ENCODE measurements at places on chromosomes 7 and 10.

DNA sequence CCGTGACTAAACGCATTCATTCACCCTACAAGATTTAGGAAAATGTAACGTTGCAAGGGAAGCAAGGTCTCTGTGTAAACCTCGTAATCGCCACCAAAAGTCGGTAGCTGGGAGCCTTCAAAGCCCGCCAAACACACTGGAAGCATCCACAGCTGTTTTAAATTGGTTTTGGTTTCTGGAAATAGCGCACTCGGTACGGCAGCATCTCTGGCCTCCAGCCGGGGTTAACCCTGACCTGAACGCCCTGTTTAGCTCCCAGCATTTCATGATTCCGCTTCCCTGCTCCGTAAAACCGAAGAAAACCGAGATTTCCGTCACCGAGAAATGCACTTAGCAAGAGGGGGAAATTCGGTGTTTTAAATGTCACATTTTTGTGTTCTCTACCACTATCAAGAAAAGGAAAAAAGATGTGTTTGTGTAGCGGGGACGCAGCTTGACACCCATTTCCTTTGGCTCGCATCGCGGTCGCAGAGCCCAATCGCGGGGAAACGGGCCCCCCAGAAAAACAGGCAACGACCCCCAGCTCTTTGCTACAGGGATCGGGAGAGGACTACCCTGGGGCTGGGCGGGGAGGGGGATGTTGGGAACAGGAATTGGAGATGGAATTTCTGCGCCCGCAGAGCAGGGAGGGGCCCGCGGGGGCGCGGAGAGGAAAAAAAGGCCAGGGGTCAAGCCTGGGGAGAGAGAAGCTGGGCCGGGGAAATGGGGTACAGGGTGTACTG lies 646 bp downstream of the SGCE start:
- DNase-seq, result no peak

- DNase-seq, result no peak
These were observed 62.1 kb downstream of the PAPSS2 start for GRCh38 chr10:87721781-87722180.

- DNase-seq, result no peak
These were observed 3.0 kb upstream of the NRP1 start for GRCh38 chr10:33337326-33337957.

GRCh38 chr10:31768467-31768866 lies 160.2 kb downstream of the ARHGAP12 start:
- no peak for DNase-seq

DNA sequence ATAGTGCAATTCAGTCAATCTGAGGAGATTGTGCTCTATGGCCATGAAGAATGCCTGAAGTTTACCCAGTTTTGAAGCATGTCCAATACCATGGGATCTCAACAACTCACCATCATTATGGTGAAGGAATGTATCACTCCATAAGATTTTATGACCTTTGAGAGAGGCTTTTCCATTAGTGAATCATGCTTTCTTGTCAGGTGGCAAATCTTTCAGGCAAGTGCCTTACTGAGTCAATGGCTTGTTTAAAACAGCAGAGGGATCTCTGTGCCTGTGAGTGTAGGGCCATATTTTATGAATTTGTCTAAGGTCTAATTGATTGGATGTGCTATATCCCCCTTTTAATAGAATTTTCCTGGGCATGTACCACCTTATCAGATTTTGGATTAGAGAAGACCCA lies 131.5 kb downstream of the CCDC7 start:
- DNase-seq, result no peak

DNA sequence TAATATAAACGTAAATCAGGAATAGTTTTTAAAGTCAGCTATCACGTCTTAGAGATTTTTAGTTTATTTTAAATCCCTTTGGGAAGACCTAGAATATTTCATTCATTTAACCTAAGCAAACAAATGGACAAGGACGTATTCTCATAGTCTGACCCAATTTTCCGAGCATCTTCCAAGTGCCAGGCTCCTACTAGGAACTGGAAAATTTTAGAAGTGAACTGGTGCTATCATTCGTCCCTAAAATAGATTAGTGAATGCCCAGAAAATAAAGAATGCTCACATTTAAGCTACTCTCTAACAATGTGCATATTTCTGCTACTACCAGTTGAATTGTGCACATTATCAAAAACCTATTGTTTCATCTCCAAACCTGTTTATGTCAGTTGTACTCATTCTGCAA lies 120.1 kb downstream of the ZFAND4 start:
- no peak for DNase-seq

DNA sequence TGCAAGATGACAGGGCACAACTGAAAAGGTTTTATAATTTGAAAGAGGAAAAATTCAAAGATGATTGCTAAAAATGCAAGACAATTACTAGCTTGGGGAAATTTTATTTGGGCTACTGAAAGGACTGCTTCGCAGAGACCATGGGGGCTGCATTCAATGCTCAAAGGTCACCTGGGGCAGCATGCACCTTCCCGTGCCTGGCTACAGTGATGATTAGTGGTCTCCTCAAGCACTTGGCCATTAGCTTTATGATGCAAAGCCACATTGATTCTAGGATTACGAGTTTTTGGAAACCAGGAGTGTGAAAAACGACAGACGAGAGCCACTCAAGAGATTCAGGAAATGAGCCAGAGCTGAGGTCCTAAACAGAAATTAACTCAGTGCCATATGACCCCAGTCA lies 764.6 kb downstream of the PHTF2 start:
- DNase-seq, result no peak

DNA sequence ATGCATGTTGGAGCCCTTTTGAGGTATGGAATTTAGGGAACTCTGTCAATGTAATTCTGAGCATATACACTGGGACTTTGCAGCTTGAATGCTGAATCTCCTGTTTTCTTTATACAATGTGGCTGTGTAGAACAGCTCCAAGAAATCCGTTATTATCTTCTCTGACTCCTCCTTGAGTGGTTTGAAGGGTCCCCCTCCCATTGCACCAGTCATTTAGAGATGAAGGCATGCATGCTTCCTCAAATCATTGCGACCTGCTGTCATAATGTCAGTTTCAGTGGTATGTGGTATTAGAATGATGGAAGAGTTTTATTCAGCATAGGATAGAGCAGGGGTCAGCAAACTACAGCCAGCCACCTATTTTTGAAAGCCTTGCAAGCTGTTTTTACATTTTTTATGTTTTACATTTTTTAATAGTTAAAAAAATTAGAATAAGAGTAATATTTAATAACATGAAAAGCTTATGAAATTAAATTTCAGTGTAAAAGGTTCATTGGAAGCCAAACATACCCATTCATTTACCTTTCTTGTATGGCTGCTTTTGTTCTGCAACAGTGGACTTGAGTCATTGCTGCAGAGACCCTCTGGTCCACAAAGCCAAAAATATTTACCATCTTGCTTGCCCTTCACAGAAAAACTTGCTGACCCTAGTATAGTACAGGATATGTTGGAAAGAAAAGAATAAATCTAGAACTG lies 8.1 kb downstream of the STK17A start:
- DNase-seq, result no peak
